Left renal cortex interstitium (tissue), 4 donors: ENCODE measurements at places on chromosomes 6 and 20. TPM values are rescaled to one million over a fixed set of nuclear protein-coding genes. Genes with fewer than 3 reads are reported as not detected.
A peak's percentile ranks its signal among the peaks of the same experiment; 100 is the strongest.

The HSPA12B gene
- 17.0 TPM for polyA plus RNA-seq

The TGM3 gene
- 0.82 TPM for polyA plus RNA-seq

- DNase-seq, result no peak
Measured at GRCh38 chr6:169132352-169132940, 121.2 kb downstream of the THBS2 start.

- peak; percentile 99 for DNase-seq
Measured at GRCh38 chr6:21593412-21593926, at the start of gene SOX4. SOX4 (plus strand) TSS chr6:21593751; CDS start chr6:21594535, 784 bp downstream.

DNA sequence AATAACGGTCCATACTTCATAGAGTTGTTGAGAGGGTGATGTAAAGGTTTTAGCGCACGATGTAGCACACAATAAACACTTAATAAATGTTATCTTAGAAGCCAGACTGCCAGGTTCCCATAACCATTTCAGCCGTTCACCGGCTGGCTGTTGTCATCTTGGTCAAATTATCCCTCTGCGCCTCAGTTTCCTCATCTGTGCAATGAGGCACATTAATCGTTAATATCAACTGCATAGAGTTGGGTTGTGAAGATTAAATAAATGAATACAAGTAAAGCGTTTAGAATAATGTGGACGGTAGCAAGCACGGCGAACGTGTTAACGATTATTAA lies 432 bp upstream of the PSMF1 start:
- DNase-seq, result no peak

DNA sequence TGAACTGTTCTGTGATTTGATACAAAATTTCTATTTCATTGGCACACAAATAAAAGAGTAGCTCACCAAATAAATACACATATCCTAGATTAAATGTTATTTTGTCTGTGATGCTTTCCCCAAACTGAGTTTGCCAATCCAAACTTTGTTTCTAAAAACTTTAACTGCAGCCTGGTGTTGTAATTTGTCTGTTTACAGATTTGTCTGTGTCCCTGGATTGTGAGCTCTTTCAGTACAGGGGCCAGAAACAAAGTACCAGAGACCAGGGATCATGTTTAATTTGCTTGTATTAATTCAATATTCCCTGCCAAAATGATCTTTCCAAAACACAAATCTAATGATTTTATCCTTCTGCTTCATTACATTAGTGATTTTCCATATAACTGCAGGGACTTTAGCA lies 1044.6 kb upstream of the GJE1 start:
- DNase-seq, result no peak

DNA sequence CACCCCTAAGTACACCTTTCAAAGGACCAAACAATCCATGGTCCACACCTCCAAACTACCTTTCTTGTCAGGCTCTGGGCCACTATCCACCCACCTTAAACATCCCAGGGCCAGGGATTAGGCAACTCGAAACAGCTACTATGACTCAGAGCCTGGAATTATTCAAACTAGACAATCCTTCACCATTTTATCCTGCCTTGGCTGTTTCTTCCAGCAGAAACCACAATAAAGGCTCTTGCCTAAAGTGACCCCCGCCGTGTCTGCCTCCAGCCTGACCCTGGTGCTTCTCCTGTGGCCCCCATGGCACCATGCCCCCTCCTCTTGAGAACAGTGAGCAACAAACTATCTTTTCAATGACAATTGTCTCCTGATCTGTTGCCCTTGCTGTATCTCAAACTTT lies 195.5 kb downstream of the EPM2A start:
- DNase-seq, result no peak

- no peak for DNase-seq
Measured at GRCh38 chr6:45378334-45378926, 696 bp upstream of the SUPT3H start.

DNA sequence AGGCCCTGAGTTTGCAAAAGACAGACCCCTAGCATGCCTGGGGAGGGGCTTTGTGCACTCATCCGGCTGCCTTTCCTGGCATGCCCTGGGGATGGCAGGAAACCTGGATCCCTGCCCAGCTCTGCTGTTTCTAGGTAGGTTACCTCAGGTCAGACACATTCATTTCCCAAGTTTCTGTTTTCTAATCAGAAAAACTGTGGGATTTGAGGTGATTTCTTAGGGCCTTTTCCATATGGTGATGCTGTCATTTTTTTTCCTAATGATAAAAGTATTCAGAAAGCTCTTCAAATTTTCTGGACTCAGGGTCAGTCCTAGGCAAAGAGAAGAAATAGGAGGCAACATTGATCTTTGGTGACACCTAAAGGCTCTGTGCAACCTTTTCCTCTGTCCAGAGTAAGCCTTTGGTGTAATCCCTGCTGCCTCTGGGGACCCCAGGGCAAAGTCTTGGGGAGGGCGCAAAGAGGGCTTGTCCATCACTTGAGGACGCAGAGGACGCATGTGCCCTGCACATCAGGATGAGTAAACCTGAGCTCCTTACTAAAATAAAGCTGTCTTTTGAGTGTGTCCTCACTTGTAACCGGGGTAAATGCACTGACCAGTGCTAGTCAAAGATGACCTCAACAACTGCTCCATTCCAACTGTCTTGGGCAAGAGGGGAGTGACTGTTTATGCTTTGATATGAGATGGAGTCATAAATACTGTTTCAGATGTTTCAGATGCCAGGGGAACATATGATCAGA lies 13.5 kb upstream of the TRAM2 start:
- DNase-seq, result no peak

- DNase-seq, result no peak
Measured at GRCh38 chr20:15887387-15887786, 685.9 kb downstream of the KIF16B start.

DNA sequence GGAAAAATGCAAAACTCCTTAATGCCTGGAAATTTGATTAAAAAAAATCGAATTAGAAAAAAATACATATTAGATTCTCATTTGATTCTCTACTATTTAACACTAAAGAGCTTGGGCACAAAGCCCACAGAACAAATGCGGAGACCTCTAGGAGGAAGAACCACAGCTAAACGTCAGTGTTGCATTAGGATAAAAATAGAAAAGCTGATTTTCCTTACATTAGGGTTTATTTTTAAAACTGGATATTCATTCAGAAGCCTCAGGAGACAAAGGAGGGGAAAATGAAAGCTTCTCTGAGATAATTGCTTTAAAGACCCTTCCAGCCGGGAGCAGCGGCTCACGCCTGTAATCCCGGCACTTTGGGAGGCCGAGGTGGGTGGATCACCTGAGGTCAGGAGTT lies 77.3 kb downstream of the ECT2L start:
- no peak for DNase-seq

DNA sequence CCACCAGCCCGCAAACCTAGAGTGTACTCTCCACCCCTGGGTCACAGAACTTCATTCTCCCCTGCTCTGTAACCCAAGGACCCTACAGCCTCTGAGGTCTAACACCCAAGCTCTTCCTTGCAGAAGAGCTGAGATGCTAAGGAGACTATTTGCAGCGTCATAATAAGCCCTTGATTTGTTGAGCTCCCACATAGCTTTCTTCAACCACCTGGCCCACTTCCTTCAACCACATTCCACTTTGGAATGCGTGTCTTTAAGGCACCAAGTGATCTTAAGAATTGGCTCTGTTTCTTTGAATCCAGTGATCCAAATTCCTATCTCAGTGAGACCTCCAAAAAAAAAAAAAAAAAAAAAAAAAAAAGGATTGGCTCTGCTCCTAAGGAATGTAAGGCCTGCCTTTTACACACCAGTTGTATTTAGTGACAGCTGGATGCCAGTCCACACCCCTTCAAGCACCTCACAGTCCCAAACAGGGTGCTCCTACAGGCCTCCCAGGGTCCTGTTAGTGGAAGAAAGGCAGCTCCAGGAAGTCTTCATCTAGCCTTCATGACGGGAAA lies 106.2 kb downstream of the UBE3D start:
- no peak for DNase-seq

DNA sequence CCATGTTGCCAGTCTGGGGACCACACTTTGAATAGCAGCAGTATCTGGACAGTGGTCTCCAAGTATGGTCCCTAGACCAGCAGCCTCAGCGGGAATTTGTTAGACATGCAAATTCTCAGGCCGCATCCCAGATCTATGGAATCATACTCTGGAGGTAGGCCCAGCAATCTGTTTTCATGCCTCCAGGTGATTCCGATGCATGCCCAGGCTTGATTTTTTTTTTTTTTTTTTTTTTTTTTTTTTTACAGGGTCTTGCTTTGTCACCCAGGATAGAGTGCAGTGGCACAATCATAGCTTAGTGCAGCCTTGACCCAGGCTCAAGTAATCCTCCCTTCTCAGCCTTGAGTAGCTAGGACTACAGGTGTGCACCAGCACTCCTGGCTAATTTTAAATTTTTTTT lies 682 bp upstream of the SLA2 start:
- DNase-seq, result no peak

GRCh38 chr6:132817554-132818403 lies 3.4 kb downstream of the RPS12 start:
- no peak for DNase-seq

DNA sequence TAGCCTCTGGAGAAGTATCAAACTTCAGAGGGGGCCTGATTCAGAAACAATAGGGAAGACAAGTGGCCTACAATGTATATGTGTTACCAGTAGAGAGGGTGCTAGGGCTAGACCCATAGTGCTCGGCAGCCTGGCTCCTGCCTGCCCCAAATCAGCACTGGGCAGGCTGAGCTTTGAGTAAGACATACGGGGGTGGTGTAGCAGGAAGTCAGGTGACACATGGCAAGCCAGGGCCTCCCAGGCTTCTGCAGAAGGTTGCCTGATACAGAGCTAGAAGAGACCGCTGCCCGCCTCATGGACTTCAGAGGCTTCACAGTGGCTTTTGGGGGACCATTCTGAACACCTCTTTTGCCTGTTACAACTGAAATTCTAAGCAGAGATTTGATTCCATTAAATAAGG lies 43.4 kb downstream of the RALY start:
- DNase-seq, result no peak

The LEMD2 gene
- polyA plus RNA-seq, result 82.4 TPM

The PRL gene
- not detected for polyA plus RNA-seq

DNA sequence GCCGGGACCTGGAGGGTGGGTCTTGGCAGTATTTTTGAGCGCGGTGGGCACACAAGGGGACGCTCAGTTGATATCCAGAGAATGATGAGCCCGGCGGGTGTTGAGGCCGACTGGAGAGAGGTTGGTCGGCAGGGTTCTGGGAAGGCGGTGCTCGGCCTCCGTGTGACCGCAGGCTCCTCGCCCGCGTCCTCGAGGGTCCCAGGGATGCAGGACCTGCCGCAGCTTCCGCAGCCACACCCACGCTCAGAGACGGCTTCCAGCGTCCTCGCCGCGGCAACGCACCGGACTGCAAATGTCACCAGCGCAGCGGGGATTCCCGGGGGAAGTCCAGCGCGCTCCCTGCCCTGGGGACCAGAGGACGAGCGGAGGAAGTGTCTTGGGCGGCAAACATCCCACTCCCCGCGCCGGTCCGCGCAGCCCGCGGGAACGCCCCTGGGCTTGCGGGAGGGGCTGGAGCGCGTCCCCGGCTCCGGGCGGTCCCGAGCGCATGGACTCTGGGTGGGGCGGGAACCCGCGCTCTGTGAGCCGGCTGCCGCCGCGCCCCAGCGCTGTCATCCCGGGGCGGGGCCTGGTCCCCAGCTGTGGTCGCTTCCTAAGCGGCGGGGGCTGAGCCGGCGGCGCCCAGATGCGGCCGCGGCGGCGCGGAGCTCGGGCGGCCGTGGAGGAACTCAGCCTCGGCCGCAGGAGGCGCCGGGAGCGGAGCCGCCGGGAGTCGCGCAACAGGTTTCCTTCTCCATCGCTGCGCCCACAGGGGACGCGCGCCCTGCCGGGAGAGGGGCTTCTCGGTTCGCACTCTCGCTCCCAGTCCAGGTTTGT lies at the start of gene STX11:
Gene STX11, plus strand, starts transcription at position 624 of the 816 bp plus-strand sequence. CDS start 36,111 bp downstream, outside the sequence.
- peak; percentile 26 for DNase-seq

The AGPAT1 gene
- 93.4 TPM for polyA plus RNA-seq

DNA sequence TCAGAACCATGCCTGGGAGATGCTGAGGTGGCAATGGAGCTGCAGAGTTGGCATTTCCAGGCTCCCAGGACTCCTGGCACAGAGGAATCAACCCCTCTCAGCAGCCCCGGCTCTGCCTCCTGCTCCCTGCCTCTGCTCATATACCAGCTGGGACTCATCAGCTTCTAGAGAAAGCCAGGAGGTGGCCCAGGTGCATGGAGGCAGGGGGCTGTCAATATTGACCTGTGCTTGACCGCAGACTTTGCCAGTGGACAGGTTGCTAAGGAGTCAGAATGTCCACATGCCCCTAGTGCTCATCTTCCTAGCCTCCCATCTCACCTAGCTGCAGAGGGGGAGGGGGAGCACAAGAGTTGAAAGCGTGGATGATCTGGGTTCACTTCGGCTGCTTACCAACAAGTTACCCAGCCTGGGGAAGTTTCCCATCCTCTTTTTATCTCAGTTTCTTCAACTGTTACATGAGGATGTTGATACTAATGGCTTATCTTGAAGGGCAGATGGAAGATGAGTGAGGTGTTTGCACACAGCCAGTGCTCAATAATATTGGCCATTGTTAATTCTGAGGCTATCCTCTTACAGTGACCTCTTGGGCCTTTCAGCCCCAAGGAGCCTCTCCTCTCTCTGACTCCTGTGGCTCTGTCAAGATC lies 9.2 kb upstream of the SCRT2 start:
- DNase-seq, result no peak

- no peak for DNase-seq
Measured at GRCh38 chr20:62536871-62537401, 61.1 kb upstream of the GATA5 start.

The TRIM10 gene
- polyA plus RNA-seq, result 0.40 TPM

DNA sequence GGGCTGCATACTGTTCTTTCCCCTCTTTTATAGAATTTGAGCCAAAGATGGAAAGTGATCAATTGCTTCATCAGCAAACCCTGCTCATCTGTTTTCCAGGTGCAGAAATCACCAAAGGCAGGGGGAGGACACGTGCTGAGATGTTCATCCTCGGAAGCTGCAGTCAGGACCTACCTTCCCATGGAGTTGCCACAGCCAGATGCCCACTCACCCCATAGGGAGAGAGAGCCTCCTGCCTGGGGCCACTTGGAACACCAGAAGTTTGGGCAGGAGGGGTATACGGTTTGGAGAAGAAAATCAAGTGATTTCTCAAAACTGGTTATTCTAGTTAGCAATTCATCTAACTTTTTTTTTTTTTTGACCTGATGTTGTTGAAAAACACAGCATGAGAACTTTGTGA lies 5.3 kb upstream of the CST7 start:
- no peak for DNase-seq
